ENCODE measurements at places on chromosomes 3 and 15.
A peak's percentile ranks its signal among the peaks of the same experiment; 100 is the strongest.

- DNase-seq: peak; percentile 95
Observed at GRCh38 chr3:128051837-128052594, at the start of gene SEC61A1. Gene SEC61A1, plus strand, starts transcription at chr3:128052437. Its CDS starts 116 bp downstream, at chr3:128052553.

GRCh38 chr15:96600350-96600749 lies 269.9 kb downstream of the NR2F2 start:
- no peak for DNase-seq

DNA sequence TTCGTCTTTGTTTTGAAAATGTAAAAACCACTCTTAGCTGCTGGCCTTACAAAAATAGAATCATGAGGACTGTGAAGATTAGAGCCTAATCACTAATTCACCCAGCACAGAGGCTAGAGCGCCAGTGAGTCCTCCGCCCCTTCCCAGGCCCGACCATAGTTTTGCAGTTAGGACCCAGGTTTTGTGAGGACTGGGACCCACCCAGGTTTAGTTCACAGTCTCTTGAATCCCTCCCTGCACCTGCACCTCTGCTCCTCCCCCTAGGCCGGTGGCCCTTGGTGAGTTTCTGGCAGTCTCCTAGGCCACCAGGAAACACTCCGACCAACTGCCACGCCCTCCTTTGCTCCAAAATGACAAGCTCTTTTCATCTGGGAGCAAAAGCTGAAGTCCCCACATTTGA lies 136.0 kb upstream of the CCDC54 start:
- peak; percentile 28 for DNase-seq

- DNase-seq: peak; percentile 74
Observed at GRCh38 chr3:63818282-63819150, 583 bp upstream of the C3orf49 start.

DNA sequence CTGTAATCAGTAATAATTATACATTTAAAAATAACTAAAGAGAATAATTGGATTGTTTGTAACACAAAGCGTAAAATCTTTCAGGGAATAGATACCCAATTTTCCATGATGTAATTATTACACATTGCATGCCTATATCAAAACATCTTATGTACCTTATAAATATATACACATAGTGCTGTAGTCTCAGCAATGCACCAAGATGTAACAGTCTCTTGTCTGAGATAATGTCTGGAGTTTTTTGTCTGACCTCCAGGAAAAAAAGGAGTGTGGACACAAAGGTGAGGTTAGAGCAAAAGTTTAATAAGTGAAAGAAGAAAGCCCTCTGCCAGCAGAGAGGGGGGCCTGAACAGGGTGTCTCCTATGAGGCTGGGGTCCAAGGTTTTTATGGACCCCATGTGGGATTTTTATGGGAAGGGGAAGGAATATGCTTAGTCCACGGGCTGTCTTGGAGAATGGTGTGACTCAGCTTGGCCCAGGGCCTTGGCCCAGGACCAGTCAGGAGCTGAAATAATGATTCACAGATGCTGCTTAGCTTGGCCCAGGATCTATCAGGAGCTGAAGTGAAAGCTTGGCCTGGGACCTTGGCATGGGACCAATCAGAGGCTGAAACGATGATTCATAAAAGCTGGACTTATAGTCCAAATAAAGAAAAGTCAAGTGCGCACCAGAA lies 545.0 kb downstream of the ZPLD1 start:
- no peak for DNase-seq

- DNase-seq: no peak
Observed at GRCh38 chr15:59177317-59177660, 29.4 kb upstream of the LDHAL6B start.

DNA sequence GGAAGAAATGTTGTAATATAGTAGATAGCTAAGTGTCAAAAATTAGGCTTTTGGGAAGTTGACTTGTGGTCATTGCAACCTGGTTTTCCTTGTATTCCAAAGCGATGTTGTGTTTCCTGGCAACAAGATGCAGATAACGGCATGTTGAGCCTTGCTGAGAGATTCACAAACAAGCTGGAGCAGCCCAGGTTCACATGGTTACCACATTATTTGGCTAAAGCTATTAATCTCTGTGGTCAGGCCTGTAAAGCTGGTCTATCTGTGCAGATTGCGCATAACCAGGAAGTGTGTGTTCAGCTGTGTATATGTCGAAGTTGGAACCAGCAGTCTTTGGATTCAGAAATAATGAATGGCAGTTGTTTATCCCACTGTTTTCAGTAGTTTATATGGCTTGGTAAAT lies 6.6 kb downstream of the TIPARP start:
- no peak for DNase-seq

DNA sequence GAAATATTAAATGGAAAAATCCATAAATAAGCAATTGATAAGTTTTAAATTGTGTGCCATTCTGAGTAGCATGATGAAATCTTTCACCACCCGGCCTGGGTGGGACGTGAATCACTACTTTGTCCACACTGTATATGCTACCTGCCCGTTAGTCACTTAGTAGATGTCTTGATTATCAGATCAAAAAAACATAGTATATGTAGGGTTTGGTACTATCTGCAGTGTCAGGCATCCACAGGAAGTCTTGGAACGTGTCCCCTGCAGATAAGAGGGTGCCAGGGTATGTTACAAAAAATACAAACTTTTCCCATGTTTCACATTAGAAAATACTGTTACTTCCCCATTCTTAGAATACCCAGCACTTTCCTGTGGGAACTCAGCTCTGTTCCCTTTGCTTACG lies 35.2 kb downstream of the FAM81A start:
- DNase-seq: no peak

- DNase-seq: no peak
Observed at GRCh38 chr3:157274644-157275137, 114.7 kb upstream of the CCNL1 start.

DNA sequence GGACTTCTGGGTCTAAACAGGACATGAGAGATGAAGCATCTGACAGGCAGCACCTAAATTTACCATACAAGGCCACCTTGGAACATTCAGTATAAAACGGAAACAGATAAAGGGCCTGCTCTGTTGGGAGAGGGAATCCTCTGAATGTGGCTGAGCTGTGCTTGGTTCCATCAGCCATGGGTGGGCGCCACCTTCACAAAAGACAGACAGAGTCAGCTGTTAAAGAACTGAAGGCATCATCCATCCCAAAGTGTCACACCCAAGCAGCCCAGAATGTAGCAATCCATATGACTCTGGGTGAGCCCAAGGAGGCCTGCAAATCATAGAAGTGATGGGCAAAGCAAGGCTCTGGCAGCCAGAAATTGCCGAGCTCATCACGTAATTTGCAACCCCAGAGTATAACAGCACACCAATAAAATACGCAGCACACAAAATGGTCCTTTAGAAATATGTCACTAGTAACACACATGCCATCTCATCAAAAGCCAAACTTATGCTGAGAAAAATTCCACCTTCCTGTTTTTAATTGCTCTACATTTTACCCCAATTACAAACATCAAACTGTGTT lies 24.8 kb upstream of the RBP1 start:
- DNase-seq: no peak

- no peak for DNase-seq
Observed at GRCh38 chr3:99418709-99419108, 219.7 kb upstream of the COL8A1 start.

DNA sequence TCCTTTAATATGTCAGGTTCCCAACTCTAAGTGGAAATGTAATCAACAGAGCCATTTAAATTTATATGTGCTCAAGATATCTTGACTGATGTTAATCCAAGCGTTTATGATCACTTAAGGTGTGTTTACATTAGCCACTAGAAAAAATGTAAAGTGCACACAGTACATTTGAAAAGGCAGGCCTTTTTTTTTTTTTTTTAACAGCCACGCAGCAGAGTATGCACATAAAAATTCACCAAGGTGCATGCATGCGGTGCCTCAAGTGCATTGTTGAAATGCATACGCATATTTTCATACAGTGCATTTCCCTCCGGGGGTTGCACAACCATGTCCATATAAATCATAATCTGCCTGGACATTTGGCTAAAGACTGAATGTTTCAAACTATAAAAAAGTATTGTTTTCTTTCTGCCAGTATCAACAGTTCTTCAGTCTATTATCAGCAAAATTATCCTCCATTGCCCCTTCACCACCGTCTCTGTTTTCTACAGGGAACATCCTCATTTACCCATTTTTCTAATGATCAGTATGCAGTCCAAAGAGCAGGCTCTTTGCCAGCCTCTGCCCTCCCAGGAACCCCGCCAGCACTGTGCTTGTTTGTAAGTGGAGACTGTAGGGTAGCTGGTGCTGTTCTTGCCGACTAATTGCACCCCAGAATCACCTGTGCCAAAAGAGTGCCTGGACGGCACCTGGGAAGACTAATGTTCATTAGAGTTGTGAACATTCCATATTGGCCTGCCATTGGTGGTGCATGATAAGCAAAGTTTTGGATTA lies 611.2 kb upstream of the CFAP20DC start:
- DNase-seq: no peak

GRCh38 chr3:177934001-177934891 lies 602.0 kb upstream of the KCNMB2 start:
- no peak for DNase-seq

GRCh38 chr3:50201573-50202315 lies 3.3 kb upstream of the SLC38A3 start:
- no peak for DNase-seq

DNA sequence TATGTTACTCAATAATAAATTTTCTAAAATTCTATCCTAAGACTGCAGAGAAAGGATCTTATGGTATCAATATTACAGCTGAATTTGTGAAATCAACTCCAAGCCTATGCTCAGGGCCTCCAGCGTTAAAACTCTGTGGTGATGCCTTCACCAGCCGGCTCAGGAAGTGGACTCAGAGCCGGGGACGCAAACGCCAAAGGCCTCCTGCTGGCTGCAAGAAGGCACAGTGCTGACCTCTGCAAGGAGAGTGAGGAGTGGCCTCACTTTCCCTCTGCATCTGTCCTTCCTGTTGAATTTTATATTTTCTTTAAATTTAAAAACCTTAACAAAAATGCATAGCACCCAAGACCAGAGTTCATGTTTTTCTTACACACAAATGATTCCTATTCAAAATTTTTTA lies 48.5 kb downstream of the HERC2 start:
- no peak for DNase-seq

DNA sequence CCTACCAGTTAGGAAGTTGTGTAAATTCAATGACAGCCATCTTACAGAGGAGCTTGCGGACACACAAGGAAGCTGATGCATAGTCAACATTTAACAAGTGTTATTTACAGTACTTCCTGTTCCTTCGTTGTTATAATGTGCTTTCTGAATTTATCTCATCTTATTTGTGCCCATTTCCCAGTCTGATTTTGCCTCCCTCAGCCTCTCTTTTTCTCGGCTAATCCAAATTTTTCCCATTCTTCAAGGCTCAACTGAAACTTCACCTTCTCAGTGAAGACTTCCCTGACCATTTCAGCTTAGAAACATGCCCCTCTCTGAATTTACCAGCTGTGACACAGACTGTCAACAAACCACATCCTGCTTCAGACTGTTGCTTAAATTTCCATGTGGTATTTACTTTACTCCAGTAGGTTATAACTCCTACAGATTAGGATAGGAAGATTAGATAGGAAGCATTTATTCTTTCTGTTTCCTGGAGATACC lies 55.7 kb upstream of the CP start:
- no peak for DNase-seq

GRCh38 chr3:10534066-10534465 lies 28.7 kb upstream of the ATP2B2 start:
- no peak for DNase-seq

DNA sequence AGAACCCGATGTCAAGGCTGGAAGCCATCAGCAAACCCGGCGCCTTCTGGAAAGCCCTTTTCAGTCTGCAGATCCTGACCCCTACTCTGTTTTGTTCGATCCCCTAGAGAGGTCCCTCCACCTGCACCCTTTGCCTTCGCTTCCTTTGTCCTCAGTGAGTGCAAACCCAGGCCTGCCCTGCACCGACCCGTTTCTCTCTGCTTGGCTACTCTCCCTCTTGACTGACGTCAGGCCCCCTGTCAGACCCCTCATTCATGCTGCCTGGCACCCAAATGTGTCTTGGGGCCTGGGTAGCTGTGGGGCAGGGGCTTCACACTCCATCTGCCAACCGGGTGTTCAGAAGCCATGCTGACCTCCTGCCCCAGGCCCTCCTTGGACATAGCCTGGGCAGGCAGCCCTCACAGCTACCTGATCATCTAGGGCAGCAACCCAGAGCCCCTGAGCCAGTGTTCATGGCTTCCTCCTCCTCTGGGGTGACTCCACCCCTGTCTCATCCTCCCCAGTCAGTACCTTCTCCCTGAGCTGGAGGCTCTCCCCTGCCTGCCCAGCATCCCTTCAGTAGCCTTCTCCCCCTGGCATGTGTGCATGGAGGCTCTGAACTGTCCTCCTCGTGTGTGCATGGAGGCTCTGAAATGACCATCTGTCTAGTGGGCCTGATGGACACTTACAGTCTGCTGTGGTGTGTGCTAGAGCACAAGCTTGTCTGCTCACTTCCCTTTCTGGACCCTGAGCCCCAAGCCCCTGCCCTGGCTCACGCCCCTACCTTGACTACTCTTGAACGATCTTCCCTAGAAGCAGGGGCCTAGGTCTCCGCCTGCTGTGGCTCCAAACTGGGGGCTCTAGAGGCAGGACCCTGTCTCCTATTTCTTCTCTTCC lies 69.4 kb downstream of the EXOG start:
- DNase-seq: no peak

- DNase-seq: no peak
Observed at GRCh38 chr3:98980915-98981596, 79.6 kb upstream of the DCBLD2 start.

DNA sequence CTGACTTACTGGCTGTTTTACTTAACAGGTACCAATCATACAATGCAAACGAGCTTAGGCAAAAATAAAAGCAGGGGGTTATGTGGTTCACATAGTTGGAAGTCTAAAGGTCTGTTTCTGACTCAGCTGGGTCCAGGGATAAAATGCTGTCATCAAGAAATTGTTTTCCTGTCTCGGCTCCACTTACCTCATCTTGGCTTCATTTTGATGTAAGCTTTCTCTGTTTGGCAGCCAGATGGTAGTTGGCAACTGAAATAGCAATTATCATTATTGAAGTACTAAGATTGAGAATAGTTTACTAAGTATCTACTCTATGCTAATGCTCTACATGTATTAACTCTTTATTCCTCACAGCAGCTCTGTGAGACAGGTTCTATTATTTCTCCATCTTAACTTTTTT lies 36.8 kb upstream of the CNTN3 start:
- no peak for DNase-seq

DNA sequence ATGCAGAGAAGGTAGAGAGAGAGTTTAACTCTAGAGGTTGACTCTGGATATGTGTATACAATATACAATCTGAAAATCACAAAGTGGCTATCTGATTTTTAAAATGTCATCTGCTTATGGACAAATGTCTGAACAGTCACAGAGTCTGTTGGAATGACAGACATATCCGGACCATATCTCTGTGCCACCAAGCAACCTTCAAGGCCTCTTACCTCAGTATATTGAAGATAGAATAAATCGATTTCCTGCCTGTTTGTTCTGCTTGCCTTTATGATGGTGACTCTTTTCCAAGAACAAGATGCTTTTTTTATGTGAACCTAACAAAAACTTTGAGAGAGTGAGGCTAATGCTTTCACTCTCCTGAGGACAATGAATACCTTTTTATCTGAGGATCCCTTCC lies 151.1 kb downstream of the RBPMS2 start:
- DNase-seq: no peak

Data from activated CD8-positive, alpha-beta T cell treated with anti-CD3 and anti-CD28 coated beads for 36 hours (primary cell).